ENCODE measurements at places on chromosomes 7 and 10.

- no peak for DNase-seq
These were observed 102.6 kb downstream of the PTPRE start for GRCh38 chr10:128009372-128010126.

- DNase-seq = no peak
These were observed 131.1 kb downstream of the KCND2 start for GRCh38 chr7:120404042-120404441.

GRCh38 chr10:97892939-97893338 is 43.3 kb downstream of the GOLGA7B start:
- no peak for DNase-seq

- DNase-seq = no peak
These were observed 480.5 kb upstream of the ZMIZ1 start for GRCh38 chr10:78588194-78588811.

GRCh38 chr7:94109556-94109955 is 105.4 kb upstream of the BET1 start:
- no peak for DNase-seq

GRCh38 chr7:44375926-44376342 is 50.5 kb upstream of the CAMK2B start:
- no peak for DNase-seq

- DNase-seq = no peak
These were observed 39.6 kb upstream of the CABCOCO1 start for GRCh38 chr10:61623161-61623560.

GRCh38 chr7:140402178-140402835 is 1.6 kb upstream of the RAB19 start:
- peak; percentile 28 for DNase-seq

DNA sequence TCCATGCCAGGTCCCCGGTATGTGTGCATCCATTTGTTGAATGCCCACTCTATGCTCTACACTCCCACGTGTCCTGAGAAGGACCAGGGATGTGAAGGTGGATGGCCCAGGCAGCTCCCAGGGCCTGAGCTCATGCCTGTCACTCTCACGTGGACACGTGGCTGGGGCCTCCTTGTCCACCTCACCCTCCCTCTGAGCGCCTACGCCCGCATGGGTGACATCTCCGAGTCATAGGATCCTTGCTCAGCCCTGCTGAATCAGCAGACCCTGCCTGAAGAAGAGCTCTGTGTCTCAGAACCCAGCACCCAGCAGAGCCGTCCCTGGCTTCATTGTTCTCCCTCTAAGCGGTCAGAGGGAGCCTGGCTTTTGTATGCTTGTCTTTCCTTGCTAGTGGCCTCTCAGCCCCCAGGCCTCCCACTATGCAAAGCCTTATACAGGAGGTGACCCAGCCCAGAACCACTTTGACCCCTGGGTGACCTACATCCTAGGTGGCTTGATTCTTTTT is 107.9 kb upstream of the PPIF start:
- DNase-seq = peak; percentile 34

DNA sequence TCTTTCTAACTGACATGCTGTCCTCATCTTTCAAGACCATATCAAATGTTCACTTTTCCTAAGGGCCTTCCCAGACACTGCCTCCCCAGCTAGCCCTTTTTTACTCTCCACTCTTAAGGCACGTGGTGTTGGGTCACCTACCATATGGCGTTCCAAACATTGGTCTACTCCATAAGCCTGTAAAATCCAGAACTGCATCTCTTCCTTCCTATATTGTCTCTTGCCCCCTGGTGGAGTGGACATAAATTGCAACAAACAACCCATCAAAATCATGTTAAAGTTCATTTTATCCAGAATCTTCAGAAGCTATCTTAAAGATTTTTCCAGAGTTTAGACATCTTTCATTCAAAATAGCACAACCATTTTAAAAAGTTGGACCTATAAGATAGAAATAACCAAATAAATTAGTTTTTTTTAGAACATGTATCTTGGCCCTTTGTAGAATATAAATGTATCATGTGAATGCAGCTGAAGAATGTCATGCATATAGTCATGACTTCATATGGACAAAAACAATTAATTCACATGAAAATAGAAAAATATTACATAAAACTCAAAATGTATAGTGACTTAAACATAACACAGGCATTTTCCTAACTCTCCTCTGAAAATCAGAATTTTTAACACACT is 180.6 kb upstream of the CHRM2 start:
- peak; percentile 57 for DNase-seq

DNA sequence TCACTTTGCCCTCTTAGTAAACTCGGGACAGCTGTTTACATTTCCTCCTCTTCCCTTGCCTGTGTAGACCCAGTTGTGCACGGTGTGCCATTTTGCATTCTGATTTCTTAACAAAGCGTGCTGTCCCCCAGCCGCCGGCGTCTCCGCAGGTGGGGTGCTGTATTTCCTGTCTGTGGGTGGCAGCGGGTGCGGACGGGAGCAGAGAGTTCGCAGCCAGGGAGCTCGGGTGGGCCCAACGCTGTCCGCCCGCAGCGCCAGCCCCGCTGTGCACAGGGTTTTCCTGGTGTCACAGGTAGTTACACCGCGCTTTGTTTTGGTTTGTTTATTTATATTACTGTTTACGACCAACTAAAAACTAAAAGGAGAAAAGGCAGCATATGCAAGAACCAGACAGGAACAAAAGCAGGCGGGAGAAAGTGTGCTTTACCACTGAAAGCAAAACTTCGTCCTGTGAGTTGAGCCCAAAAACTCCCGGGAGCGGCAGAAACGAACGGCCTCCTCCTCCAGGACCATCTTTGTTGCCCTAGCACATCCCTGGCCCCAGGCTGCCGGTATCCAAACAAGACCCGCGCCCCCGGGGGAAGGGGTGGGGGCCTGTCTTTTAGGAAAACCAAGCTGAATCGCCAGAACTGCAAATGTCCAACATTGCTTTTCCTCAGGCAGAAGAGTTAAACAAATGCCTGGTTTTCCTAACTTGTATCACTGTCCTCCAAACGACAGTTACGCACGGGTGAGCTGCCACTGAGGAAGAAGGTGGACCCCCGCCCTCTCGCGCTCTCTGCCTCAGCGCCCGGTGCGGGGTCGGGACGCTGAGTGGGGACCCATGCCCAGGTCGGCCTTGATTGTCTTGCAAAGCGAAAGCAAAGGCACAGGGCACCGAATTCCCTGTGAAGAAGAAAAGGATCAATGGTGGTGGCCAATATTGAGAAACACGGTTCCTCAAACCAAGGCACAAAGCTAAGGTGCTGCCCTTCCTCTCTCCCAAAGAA is 45.9 kb upstream of the DRGX start:
- no peak for DNase-seq

- peak; percentile 55 for DNase-seq
These were observed 17.4 kb downstream of the SLC13A4 start for GRCh38 chr7:135710417-135711138.

DNA sequence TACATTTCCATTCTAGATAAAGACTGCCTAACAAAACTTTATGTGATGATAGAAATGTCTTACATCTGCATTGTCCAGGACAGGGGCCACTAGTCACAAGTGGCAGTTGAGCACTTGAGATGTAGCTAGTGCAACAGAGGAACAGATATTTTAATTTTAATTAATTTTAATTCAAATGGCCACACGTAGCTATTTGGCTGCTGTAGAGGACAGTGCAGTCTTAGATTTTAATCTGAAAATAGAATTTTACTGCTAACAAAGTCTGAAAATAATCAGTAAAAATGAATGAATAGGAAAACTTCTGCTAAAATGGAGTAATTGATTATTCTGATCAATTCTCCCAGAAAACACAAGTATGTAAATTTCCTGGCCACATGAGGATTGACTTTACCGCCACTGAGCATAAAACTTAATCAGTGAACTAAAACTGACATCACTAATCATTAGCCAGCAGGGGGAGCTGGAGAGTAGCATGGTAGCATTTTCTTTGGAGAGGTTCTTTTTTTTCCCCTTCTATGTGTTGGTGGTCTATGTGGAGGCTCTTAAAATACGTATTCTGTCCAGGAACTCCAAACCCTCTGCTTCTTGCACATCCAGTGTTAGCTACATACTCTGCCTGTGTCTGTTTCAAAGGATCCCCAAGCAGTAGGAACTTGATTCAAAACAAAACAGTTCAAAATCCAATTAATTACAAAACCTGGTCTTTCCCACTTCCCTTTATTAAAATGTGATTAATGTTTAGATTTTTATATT is 52.1 kb downstream of the TSPAN12 start:
- DNase-seq = peak; percentile 87
